ENCODE measurements at places on chromosomes 3 and 15.
A peak's percentile ranks its signal among the peaks of the same experiment; 100 is the strongest.

GRCh38 chr3:11558411-11558903, 85.3 kb downstream of the VGLL4 start:
- DNase-seq: no peak

DNA sequence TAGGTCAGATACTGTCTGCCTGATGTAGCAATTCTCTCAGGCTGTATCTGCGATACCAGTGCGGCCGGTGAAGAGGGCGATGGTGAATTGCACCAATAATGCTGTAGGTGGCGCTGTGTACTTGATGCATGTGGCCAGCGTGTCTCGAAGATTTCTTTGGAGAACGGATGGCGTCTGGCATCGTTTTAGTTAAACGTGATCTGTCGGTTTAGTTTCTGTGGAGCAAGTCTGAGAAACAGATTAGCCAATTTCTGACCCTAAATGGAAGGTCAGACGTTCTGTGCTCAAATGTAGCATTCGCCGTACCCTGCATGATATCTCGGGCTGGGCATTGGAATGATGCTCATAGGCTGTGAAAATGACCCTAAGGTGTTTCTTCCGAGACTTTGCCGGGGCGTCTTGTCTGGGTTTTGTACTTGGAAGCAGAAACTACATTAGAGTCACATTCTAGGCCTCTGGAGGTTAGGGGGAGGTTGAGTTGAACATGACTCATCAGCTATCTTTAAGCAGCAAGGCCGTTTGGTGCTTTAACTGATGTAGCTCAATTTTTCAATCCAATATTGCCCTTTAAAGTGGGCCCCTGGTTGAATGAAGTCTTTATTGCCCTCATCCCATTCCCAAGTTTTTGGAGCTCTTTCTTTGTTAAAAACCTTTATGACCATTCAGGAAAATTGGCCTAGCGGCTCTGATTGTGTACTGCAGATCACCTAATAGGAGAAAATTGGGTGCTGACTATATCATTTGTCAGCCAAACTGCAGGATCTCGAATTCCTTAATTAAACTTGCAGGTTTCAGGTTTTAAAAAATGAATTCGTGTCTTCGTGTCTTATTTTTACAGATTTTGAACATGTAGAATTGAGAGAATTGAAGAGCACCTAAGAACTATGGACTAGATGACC, 80.0 kb downstream of the SQOR start:
- DNase-seq: no peak

GRCh38 chr15:27564656-27565055, 534.5 kb downstream of the OCA2 start:
- no peak for DNase-seq

- DNase-seq: no peak
Measured at GRCh38 chr15:40454904-40455391, 14.2 kb downstream of the BAHD1 start.

- no peak for DNase-seq
Measured at GRCh38 chr3:78148986-78149717, 1109.3 kb downstream of the ROBO2 start.

GRCh38 chr3:72303926-72304325, 519.0 kb upstream of the PROK2 start:
- DNase-seq: no peak

DNA sequence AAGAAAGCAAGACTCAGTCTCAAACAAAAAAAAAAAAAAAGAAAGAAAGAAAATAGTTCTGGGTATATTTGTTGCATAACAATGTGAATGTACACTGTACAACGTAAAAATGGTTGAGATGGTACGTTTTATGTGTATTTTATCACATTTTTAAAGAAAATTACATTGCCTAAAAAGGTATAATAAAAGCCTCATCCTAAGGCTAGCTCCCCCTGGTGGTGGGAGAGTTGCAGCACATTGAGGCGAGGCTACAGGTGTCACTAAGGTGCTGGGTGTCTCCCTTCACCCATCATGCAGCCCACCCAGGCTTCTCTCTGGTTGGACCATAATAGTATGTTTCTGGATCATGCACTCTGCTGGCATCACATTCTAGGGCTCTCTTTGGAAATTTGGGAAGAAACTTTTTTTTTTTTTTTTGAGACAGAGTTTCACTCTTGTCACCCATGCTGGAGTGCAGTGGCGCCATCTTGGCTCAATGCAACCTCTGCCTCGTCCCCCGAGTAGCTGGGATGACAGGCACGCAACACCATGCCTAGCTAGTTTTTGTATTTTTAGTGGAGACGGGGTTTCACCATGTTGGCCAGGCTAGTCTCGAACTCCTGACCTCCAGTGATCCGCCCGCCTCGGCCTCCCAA, 12.4 kb upstream of the RAB11A start:
- DNase-seq: peak; percentile 45

- no peak for DNase-seq
Measured at GRCh38 chr3:4507024-4507596, 14.0 kb downstream of the ITPR1 start.

- no peak for DNase-seq
Measured at GRCh38 chr3:108629974-108630373, 40.5 kb downstream of the DZIP3 start.

- DNase-seq: peak; percentile 17
Measured at GRCh38 chr3:178385280-178385952, 150.8 kb upstream of the KCNMB2 start.

- DNase-seq: no peak
Measured at GRCh38 chr3:182305881-182306665, 487.2 kb upstream of the ATP11B start.

GRCh38 chr15:59688782-59689625, at the start of gene BNIP2:
Gene BNIP2 (minus strand): TSS chr15:59689320. CDS start chr15:59682457, 6,863 bp downstream.
- peak; percentile 93 for DNase-seq

GRCh38 chr3:189363590-189364255, 192.0 kb downstream of the TPRG1 start:
- no peak for DNase-seq

DNA sequence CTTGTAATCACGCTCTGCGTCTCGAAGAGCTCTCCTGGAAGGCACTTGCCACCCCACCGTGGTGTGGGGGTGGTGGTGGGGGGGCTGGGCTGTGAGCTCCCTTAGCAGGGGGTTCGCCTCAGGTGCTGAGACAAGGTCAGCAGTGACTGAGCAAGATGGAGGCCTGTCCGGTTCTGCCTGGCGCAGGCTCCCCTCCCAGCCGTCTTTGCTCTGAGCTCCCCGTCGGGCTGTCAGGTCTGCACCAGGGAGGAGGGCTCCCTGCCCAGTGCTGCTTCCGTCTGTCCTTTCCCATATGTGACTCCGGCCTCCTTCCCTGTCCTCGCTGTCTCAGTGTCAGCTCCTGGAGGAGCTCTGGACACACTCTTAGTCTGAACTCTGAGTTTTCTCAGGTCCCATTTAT, 80.0 kb downstream of the PLXNA1 start:
- no peak for DNase-seq

DNA sequence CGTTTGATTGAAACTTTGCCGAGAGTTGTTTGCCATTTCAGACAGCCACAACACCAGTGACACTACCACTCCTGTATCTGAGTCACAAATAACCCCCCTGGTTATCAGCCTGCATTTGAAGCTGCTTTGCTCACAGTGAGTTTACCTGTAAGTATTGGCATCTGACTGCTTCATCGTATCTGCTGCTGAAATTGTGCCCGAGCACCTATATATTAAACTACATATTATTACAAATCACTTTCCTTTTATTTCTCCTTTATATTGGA, 39.2 kb upstream of the SPSB4 start:
- no peak for DNase-seq

DNA sequence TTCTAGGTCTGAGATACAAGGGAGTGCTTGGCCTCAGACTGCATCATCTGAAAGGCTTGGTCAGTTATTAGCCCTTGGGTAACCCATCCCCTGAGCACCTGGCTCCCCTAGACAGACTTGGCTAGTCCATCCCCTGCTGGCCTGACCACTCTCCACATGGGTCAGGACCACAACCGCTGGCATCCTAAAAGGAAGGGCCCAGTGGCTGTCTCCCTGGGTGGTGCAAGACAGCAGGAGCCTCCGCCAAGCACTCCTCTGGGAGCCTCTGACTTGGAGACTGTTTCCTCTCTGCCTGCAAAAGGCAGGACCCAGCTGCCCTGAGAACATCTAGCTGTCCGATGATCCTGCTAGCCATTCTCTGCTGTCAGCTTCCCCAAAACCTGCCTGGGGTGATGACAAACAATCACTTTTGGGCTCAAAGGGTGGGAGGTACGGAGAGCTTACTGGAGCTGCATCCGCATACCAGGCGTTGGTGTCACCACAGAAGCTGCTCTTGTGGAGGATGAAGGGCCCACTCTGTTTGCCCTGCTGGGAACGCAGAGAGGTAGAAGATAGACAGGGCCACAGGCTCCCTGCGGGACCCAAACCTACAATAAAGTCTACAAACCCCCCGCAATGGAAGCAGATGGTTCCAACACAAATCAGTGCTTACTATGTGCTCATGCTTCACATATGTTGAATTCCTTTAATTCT, 108.0 kb upstream of the PRR20G start:
- DNase-seq: no peak

DNA sequence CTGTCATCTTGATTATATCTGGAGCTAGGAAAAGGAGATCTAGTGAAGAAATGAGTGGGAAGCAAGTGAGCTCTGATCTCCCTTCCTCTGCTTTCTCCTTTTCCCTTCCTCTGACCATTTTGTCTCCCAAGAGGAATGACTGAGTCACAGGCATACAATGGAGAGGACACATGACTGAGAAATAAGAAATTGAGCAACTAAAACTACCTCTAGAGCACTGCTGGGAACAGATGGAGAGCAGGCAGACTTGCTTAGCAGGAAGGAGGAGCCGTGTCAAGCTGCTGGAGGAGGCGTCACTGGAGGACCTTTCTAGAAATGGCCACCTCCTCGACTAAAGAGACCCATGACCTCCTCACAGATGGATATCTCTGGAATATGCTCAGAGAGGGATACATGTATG, 66.9 kb upstream of the MYO5C start:
- DNase-seq: no peak

GRCh38 chr3:8589880-8590556, 54.6 kb downstream of the SSUH2 start:
- DNase-seq: no peak

DNA sequence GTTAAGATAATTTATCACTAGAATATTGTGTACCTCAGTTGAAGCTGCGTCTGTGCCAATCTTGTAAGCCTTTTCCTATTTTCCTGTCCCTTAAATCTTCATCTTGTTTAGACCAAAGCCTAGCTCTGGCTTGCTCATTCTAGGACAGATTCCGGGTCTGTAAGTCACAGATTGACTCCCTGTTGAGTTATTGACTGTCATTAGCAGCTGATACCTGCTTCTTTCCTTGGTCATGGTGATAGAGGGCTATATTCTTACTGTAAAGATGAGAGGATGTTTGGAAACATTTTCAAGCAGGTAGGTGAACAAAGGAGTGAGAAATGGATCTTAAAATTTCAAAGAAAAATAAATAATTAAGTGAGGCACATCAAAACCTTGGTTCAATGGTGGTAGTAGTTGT, 200.2 kb downstream of the KCNH8 start:
- DNase-seq: no peak

DNA sequence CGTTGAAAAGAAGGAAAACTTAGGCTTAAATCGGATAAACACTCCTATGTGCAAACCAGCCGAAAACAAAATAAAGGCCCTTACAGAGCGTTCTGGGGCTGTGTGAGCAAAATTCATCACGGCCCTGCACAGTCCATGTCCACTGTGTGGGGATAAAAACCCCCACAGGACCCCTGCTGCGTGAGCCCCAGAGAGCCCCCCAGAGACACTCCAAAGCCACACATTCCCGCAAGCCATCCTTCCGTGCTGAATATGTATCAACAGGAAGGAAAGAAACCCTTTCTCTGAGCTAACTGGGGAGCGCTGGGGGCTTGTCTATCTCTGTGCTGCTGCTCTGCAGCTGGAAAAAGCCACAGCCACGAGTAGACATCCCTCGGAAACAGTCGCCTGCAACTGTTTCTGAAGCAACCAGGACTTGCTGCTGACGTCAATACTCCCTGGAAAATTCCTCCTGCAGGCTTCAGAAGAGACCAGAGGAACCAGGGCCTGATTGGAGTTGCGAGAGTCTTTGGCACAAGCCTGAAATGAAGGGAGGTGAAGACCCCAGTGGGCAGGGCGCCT, 72.7 kb downstream of the NUP210 start:
- no peak for DNase-seq

DNA sequence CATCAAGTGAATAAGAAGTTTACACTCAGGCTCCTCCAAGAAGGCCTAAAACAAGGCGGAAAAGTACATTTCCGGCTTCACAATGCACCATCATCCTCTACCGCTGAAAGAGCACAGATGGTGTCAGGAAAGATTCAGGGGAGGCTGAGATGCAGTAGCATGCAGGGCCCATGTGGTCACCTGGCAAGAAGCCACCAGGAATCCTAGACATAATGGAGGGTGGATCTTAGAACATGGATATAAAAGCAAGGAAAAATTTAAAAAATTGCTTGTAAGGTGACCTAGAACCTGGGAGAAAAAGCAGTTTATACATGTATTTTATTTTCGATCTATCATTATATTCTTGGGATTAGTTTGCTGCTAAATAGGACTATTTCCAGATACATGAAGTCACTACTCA, 21.9 kb upstream of the OTOL1 start:
- no peak for DNase-seq

GRCh38 chr15:92881211-92881754, 18.8 kb upstream of the CHD2 start:
- DNase-seq: no peak

- no peak for DNase-seq
Measured at GRCh38 chr3:16587681-16588060, 17.6 kb downstream of the DAZL start.

- DNase-seq: no peak
Measured at GRCh38 chr3:87370007-87370406, 93.6 kb upstream of the POU1F1 start.

DNA sequence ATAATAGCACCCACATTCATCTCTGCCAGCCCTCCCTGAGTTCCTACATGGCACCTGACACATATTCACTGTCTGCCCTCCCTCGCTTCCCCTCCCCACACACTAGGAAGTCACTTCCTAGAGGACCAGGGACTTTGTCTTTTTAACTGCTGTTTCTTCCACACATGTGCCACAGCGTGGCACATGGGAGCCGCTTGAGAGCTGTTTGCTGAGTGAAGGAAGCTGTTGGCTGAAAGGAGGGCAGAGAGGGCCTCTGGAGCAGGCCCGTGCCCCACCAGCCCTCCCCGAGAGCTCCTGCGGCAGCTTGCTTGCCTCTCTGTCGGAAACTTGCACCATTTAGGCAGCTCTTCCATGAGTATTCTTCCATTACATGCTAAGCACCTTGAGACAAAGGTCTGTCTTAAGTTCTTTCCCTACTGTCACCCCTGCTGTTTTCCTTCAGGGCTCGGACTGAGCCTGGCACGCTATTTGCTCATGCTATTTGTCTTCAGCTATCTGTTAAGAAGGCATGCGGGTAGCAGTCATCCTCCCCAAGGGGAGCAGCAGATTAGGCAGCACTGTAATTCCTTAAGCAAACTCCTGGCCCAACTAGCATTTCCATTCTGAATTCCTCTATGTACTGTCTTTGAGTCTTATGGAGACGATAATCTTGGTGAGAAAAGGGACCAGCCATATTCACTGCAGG, 72.2 kb downstream of the CACNA1D start:
- DNase-seq: no peak

DNA sequence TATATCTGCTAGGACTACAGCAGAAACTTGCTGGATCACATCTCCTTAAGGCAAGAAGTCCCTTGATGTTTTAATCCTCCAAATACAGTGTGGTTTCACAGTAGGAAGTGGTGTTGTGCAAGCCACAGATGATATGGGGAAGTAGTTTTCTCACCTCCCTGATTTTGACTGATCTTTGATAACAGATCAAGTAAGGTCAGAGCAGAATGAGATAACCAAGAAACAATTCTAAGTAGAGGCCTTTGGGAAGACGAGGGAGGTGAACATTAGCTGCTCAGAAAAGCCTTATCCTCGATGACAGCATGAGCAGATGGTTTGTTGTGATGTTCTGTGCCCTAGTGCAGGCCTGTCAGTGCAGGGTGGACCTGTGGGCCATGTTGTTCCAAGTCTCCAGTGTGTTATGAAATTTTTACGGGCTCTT, 61.3 kb downstream of the RIOX2 start:
- no peak for DNase-seq

All from HTR-8/SVneo (cell line).